Caco-2 (cell line): ENCODE measurements at places on chromosomes 7 and 10. TPM values are rescaled to one million over a fixed set of nuclear protein-coding genes. Genes with fewer than 3 reads are reported as not detected.

Gene VWDE
- total RNA-seq, result 0.46 and 0.70 TPM in 2 replicates

Gene C10orf143
- total RNA-seq, result 0.54 TPM in 1 of 2 replicates, not detected in the other

Gene GPR15LG
- not detected in 2 replicates for total RNA-seq

Gene WNT16
- total RNA-seq, result not detected in 2 replicates

GRCh38 chr10:111481866-111482265 lies 405.0 kb downstream of the ADRA2A start:
- no peak for DNase-seq

GRCh38 chr10:111874576-111874975 lies 309.0 kb downstream of the GPAM start:
- DNase-seq, result no peak

- DNase-seq, result no peak
Observed at GRCh38 chr10:30074090-30074489, 14.7 kb upstream of the JCAD start.

DNA sequence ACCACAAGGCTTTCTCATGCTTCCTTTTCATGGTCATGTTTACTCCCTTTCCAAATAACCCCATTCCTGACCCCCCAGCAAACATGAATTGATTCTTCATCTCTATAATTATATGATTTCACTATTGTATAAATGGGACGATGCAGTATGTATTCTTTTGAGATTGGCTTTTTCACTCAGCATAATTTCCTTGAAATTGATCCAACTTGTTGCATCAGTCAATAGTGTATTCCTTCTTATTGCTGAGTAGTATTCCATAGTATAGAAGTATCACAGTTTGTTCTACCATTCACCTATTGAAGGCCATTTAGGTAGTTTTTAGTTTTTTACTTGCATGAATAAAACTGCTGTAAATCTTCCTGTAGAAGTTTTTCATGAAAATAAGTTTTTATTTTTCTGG lies 264.7 kb downstream of the BAMBI start:
- no peak for DNase-seq

GRCh38 chr10:120607016-120607709 lies 150.1 kb downstream of the PLPP4 start:
- no peak for DNase-seq

DNA sequence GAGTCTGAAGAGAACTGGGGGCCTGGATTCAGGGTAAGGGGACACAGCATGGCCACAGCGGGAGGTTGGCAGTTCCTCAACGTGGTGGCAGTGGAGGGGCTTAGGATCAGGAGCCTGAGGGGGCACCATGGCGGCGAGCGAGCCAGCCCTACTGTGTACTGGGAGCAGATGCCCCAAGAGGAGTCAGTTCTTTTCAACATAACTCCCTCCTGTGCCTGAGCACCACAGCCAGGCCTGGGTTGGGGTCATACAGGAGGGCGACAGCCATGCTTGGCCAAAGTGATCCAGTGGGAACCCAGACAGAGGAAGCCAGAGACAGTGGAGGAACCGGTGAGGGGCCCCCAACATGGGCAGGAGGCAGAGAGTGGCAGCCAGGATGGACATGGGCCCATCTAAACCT lies 65.8 kb downstream of the MICALL2 start:
- no peak for DNase-seq

- DNase-seq, result no peak
Observed at GRCh38 chr10:63491588-63492316, 26.0 kb upstream of the JMJD1C start.

DNA sequence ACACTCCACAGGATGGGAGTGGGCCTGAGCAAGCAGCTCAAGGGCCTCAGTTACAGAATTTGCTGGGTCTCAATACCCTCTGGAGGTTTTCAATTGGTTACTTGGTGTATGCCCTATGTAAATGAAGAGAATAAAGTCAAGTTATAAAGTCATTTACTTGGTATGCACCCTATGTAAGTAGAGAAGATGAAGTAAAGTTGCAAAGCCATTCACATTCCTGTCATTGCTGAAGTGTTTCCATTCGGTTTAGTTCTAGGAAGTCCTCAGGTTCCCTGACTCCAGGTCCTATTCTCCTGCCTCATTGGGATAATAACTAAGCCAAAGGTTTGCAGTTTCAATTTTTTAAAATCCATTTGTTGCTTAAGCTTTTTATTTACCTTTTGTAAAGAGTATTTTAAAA lies 272.6 kb upstream of the NPSR1 start:
- DNase-seq, result no peak

DNA sequence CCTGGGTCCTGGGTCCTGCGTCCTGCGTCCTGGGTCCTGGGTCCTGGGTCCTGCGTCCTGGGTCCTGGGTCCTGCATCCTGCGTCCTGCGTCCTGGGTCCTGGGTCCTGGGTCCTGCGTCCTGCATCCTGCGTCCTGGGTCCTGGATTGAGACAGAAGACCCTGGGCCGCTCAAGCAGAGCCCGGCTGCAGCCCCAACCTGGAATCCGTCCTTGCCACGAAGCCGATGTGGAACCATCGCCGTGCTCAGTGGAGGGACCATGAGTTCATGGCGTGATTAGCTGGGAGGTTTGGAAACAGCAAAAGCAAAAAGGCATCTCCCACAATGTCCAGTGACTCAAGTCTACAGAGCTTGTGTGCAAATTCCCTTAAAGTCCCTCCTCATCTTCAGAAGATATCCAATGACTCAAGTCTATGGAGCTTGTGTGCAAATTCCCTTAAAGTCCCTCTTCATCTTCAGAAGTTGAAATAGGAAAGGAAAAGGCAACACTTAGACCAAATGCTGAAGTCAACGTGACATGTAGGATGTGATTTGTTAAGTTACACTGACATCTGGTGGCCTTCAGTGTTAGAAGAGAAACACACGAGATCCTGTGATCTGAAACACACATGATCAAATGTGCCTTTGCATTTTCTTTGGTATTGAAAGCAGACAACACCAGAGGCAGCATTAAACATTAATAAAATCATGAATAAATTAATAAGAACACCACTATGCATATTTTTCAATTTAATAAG lies 179.9 kb downstream of the PTPRN2 start:
- no peak for DNase-seq

DNA sequence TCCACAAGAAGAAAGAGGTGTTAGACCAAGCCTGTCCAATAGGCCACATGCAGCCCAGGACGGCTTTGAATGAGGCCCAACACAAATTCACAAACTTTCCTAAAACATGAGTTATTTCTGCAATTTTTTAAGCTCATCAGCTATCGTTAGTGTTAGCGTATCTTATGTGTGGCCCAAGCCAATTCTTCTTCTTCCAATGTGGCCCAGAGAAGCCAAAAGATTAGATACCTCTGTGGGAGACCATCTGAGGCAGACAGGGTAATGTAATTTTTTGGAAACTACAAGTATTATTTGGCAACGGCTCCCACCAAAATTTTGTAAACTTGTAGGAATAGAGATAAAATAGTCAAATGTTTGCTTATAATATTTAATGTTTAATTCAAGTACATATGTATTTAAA lies 153.8 kb downstream of the SRPK2 start:
- DNase-seq, result no peak

DNA sequence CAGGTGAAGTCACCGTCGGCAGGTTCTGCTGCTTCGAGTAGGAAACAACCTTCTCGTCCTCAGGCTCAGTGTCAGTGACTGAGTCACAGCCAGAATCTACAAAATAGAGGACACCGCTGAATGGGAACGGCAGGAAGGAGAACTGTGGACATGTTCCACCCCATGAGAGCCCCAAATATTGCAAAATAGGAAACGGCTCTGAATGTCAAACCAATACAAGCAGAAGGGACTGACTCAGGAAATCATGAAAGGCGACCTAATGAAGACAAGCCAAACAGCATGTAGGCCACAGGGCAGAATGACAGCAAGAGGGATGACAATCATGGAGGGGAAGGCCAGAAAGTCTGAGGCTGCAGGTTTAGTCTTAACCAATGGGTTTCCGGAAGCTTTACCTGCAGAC lies 63.5 kb downstream of the PIK3AP1 start:
- no peak for DNase-seq

- DNase-seq, result no peak
Observed at GRCh38 chr7:151208253-151208862, 1.9 kb downstream of the H2BK1 start.

GRCh38 chr10:24246365-24246764 lies 37.4 kb downstream of the KIAA1217 start:
- no peak for DNase-seq

GRCh38 chr7:96316949-96317348 lies 4.9 kb downstream of the SLC25A13 start:
- DNase-seq, result peak; percentile 28

DNA sequence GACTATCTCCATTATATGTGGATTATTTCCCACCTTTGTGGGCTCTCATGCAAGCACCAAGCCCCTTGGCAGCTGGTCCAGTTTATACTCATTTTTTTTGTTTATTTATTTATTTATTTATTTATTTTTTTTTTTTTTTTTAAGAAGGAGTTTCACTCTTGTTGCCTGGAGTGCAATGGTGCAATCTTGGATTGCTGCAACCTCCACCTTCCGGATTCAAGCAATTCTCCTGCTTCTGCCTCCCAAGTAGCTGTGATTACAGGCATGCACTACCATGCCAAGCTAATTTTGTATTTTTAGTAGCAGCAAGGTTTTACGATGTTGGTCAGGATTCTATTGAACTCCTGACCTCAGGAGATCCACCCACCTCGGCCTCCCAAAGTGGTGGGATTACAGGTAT lies 2.8 kb downstream of the PRTFDC1 start:
- DNase-seq, result no peak

GRCh38 chr7:92717993-92718716 lies 118.2 kb downstream of the CDK6 start:
- no peak for DNase-seq

DNA sequence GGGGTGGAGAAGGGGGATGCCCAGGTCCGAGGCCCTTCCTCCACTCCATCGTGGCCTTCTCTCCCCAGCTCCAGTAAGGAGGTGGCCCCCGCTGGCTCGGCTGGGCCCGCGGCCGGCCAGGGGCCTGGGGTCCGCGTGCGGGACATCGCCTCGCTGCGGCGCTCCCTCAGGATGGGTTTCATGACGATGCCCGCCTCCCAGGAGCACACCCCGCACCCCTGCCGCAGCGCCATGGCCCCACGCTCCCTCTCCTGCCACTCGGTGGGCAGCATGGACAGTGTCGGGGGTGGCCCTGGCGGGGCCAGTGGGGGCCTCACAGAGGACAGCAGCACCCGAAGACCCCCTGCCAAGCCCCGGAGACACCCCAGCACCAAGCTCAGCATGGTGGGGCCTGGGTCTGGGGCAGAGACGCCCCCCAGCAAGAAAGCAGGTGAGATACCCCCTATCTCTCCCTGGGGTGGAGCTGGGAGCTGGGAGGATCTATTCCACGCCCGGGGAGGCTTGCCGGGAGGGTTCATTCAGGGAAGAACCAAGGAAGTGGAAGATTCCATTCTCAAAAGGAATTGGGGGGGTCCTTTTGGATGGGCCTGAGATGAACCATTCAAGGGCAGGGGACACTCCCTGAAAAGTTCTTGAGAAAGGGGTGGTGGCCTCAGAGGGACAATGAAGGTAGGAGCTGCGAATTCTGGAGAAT lies 3.2 kb downstream of the NYAP1 start:
- no peak for DNase-seq

DNA sequence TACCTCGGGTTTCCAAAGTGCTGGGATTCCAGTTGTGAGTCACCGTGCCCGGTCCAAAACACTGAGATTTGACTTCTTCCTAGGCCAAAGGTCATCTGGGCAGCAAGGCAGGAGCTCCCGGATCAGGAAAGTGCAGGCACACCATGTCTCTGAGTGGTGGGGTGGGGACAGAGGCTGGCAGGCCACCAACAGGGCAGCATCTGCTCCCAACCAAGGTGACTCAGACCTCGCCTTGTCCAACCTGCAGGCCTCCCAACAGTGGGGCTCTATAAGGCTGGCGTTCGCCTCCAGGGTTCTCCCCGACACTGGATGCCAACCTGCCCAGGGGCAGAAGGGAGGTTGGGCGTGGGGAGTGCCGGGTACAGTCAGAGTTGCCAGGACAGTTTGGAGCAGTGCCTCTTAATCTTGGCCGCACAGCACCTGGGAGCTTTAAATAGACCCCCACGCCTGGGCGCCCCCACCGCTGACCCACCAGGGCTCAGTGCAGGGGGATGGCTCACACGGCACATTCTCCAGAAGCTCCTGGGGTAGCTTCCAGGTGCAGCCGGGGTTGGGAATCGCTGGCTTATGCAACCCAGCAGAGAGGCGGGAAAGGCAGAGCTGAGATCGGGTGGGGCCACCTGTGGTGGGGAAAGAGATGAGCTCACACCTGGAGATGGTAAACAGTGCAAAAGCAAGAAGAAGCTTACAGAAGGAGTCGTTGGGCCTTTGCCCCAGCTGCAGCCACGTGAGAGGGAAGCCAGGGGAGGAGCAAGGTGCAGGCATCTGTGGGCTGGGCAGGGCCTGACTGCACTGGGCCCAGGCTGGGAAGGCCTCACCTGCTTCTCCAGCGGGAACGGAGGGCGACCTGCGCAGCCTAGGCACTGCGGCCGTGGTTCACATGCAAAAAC lies 10.9 kb downstream of the CALML5 start:
- peak; percentile 89 for DNase-seq

DNA sequence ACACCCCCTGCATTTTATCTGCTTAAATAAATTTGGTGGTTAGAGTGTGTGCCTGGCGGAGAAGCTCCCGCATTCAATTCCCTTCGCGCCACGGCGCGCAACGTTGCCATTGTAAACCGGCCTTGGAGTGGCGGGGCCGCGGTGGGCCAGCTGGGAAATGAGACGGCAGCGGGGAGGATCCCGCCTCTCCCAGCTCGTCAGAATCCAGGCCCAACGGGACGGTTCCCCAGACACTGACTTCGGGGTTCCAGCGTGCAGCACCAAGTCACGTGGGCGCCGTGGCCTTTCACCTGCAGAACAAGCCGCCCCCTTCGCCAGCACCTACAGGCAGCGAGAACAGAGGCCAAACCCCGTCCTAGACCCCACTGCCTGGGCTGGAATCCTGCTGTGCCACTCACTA lies 103.4 kb downstream of the GRID1 start:
- no peak for DNase-seq

- no peak for DNase-seq
Observed at GRCh38 chr7:95517870-95518269, 32.1 kb downstream of the ASB4 start.

DNA sequence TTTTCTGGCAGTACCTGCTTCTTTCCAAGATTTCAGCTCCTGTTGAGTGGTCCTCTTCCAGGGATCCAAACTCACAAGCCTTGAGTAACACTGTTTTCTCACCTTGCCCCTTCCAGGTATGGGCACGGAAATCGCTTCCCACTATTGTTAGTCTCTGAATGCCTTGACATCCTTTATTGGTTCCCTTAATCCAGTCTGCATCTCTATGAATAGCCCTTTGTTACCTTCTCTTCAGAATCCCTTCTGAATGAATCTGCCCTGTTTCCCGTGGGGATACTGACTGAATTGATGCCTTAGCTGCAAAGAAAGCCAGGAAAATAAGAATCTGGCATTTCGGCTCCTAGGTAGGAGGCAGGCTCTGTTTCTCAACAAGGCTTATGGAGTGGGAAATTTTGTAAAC lies 467.7 kb downstream of the PLXNA4 start:
- DNase-seq, result no peak
